Left renal cortex interstitium (tissue), 4 donors: ENCODE measurements at places on chromosomes 13 and 19. TPM values are rescaled to one million over a fixed set of nuclear protein-coding genes. Genes with fewer than 3 reads are reported as not detected.

Gene ANGPTL4
- polyA plus RNA-seq, result 1.9 TPM

Gene SLC5A5
- polyA plus RNA-seq, result 0.04 TPM

Gene SLC35E1
- 41.3 TPM for polyA plus RNA-seq

Gene TSHZ3
- polyA plus RNA-seq, result 15.1 TPM

Gene TNNI3
- 4.4 TPM for polyA plus RNA-seq

Gene PTGER1
- 3.6 TPM for polyA plus RNA-seq

Gene LGALS7B
- not detected for polyA plus RNA-seq

Gene LYPD4
- not detected for polyA plus RNA-seq

Gene PLPPR3
- polyA plus RNA-seq, result 12.7 TPM

Gene RAB3A
- polyA plus RNA-seq, result 5.8 TPM

Gene MAST1
- polyA plus RNA-seq, result 1.5 TPM

Gene DENND1C
- 39.1 TPM for polyA plus RNA-seq

Gene FEM1A
- 1.9 TPM for polyA plus RNA-seq

Gene ERF
- 74.5 TPM for polyA plus RNA-seq

Gene RASGRP4
- 0.90 TPM for polyA plus RNA-seq
